ENCODE measurements at places on chromosomes 1 and 21. TPM values are rescaled to one million over a fixed set of nuclear protein-coding genes. Genes with fewer than 3 reads are reported as not detected.

Gene MPZ
- 63.7 TPM for total RNA-seq

Gene ACTN2
- total RNA-seq = 660 TPM

Gene MRPS21
- total RNA-seq = 37.6 TPM

Gene LEPR
- 11.0 TPM for total RNA-seq

Gene RIPPLY3
- not detected for total RNA-seq

Gene SYNC
- total RNA-seq = 38.6 TPM

Gene OR10R2
- total RNA-seq = not detected

Gene OLFML3
- 86.1 TPM for total RNA-seq

Gene POMGNT1
- total RNA-seq = 23.5 TPM

Gene LRRC71
- not detected for total RNA-seq

Gene GPATCH2
- 15.7 TPM for total RNA-seq

Gene PRDM16
- total RNA-seq = 4.7 TPM

Gene DISP3
- not detected for total RNA-seq

Data from skeletal muscle tissue (tissue), 5 donors.